ENCODE measurements at places on chromosomes 7 and 10.

GRCh38 chr7:116377721-116378120 lies 121.8 kb upstream of the CAV2 start:
- DNase-seq = no peak

GRCh38 chr7:54843841-54844355 lies 84.9 kb upstream of the SEC61G start:
- no peak for DNase-seq

DNA sequence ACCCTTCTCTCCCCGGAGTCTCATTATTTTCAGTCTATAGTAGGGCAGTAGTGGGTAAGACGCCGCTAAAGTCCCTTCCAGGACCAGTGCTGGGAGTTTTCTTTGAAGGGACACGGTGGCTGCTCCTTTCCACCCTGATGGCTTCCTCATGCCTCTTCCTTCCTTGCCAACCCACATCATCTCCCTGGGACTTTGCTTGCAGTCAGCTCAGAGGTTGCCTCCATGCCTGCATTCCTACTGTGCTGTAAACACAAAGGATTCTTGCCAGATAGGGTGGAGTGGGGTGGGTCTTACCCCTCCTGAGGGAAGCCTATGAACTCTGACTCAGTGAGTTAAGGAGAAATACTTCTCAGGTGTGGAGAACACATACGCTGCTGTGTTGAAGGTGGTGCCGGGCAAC lies 59.9 kb upstream of the IGFBP3 start:
- DNase-seq = no peak

DNA sequence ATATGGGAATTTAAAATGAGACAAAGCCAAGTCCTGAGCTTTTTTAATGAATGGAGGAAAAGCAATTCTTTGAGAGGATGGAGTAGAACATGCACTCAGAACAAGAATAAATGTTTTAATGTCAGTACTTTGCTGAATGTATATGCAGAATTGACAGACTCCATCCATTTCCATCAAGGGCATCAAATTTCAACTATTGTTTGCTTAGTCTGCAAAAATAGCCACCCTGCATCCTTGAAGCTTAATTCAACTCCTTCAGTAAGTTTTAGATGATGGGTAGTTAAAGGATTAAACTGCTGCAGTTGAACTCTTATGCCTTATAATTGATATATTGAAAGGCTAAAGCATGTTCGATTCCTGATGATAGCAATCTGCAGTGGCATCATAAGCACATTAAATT lies 99.7 kb upstream of the IFRD1 start:
- no peak for DNase-seq

GRCh38 chr10:130403153-130404075 lies 267.2 kb downstream of the GLRX3 start:
- DNase-seq = no peak

GRCh38 chr7:24786941-24787340 lies 29.7 kb upstream of the GSDME start:
- peak; percentile 95 for DNase-seq

GRCh38 chr7:128201067-128201689 lies 39.9 kb upstream of the LEP start:
- no peak for DNase-seq

DNA sequence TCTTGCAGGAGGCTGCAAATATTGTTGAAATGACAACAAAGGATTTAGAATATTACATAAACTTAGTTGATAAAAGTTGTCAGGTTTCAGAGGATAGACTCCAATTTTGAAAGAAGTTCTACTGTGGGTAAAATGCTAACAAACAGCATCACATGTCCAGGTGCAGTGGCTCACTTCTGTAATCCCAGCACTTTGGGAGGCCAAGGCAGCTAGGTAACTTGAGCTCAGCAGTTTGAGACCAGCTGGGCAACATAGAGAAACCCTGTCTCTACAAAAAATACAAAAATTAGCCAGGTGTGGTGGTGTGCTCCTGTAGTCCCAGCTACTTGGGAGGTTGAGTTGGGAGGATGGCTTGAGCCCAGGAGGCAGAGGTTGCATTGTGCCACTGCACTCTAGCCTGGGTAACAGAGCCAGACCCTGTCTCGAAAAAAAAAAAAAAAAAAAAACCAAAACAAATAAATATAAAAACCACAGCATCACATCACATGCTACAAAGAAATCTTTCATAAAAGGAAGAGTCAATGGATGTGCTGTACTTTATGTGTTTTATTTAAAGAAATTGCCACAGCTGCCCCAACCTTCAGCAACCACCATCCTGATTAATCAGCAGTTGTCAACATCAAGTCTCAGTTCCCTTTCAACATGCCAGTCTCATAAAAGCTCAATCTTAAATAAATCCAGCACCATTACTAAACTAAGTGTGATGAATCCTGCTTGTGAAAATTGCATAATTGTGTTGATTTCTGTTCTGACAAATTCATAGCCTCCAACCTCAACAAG lies 83.2 kb upstream of the MBL2 start:
- no peak for DNase-seq

DNA sequence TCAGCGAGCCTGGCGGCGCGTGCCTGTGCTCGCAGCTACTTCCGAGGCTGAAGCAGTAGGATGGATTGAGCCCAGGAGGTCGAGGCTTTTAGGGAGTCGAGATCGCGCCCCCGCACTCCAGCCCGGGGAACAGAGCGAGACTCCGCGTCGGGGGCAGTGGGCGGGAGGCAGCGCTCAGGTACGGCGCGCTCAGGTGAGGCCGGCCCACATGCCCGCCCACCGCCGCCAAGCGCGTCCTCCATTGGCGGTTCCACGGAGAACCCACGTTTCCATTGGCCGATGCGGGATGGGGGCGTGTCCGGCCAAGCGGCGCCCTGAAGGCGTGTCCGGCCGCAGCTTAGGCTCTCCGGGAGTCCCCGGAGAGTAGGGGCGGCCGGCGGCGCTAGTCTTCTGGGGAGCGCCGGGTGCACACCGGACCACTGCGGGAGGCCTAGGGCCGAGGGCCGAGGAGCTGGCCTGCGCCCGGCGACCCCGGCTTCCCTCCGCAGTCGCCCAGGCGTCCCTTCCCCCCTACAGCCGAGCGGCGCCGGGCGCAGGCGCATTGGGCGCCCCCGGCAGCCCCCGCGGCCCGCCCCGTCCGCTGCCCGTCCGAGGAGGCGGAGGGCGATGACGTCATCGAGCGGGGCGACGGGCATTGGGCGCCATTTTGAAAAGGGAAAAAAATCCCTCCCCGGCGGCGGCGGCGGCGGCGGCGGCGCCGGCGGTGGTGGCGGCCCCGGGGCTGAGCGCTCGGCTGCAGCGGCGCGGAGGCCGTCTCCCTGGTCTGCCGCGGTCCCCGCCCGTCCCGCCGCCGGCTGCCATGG lies at the start of gene PPP2R2D:
TSS of gene PPP2R2D (plus strand) at position 659 of the 803 bp plus-strand sequence. CDS start at position 800, 141 bp downstream.
- DNase-seq = peak; percentile 91

Data from fibroblast of skin of right biceps (primary cell).